ENCODE measurements at places on chromosomes 5 and 9.

DNA sequence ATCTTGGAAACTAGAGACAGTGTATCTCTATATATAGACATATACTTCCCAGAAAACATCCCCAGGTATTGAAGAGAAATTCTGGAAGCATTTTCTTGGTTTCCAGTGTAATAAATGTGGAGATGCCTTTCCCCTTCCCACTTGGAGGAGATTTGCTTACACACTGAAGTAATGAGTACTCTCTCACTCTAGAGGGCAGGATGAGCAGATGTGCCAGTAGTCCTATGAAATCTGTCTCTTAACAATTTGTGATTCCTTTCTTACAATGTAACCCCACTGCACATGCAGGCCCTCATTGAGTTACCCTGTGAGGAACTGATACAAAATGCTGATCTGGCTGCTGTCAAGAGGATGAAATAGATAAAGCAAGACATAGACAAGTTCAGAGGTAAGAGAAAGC is 567.2 kb downstream of the SLCO4C1 start:
- no peak for DNase-seq

GRCh38 chr5:55665065-55665464 is 47.1 kb downstream of the SLC38A9 start:
- no peak for DNase-seq

- DNase-seq = no peak
These were observed 692 bp downstream of the C1QTNF3 start for GRCh38 chr5:34042321-34042720.

DNA sequence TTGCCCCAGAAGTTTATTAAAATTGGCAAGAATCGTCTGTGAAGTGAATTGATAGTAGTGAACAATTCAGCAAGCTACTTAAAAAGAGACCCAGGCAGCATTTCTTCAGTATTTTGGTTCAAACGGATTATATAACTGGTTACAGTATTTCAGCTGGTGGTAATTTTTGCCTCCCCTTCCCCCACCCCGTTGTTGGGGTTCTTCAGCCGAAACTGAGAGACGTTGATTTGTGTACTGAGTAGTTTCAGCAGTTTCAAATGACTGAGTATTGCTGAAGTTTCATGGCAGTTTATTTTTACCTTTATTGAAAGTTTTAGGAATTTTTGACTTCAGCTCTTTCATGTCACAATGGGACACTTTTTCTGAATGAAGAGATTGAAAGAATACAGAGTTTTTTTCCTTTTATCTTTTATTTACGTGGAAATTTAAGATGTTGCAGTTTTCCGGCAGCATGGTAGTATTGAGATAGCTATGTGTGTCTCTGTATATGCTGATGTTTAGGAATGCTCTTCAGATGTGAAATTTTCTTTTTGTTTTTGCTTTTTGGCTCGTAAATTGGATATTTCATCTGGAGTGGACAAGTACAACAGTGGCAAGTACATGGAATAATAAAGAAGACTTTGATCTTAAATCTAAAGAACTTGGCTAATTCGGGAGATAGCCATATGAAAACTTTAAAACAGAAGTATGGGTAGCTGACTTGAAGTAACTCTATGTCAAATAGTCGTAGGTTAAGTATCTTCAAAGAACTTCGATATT is 1.9 kb downstream of the GPBP1 start:
- DNase-seq = no peak

GRCh38 chr5:74596927-74597326 is 43.6 kb downstream of the ENC1 start:
- DNase-seq = peak; percentile 25

- DNase-seq = no peak
These were observed 38.1 kb upstream of the VLDLR start for GRCh38 chr9:2583308-2584013.

DNA sequence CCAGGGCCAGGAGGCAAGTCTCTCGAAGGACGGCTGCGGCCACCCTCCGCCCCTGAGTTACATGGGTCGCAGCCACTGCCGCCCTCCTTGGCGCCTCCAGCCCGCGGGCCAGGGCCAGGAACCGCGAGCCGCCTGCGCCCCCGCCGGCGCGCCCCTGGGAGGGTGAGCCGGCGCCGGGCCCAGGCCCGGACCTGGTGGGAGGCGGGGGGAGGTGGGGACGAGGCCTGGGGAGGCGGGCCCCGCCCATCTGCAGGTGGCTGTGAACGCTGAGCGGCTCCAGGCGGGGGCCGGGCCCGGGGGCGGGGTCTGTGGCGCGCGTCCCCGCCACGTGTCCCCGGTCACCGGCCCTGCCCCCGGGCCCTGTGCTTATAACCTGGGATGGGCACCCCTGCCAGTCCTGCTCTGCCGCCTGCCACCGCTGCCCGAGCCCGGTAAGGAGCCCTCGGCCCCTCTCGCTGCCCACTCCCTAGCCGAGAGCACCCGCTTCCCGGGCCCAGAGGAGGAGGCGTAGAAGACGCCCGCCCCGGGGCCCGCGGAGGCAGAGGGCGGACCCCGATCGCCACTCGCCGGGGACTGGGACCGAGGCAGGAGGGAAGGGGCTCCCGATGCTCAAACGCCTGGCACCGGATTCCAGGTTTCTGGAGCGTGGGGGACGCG is at the start of gene ASS1:
Gene ASS1, plus strand, starts transcription at position 397 of the 657 bp plus-strand sequence. CDS start 7,268 bp downstream, outside the sequence.
- peak; percentile 82 for DNase-seq

DNA sequence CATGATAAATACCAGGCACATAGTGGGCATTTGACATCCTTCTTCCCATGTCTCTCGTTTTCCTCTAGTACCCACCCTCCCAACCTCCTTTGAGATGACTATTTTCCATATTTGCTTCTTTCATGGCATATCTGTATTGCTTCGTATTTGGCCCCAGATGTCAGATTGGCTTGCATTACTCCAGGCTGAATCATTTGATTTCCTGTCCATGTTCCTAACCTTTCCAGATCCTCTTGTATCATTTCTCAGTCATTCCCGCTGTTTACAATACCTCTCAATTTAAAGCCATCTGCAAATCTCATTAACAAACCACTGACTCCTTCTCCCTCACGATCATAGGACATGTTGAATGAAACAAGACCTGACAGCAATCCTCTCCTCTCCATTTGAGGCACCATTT is 19.9 kb downstream of the MTX3 start:
- no peak for DNase-seq

DNA sequence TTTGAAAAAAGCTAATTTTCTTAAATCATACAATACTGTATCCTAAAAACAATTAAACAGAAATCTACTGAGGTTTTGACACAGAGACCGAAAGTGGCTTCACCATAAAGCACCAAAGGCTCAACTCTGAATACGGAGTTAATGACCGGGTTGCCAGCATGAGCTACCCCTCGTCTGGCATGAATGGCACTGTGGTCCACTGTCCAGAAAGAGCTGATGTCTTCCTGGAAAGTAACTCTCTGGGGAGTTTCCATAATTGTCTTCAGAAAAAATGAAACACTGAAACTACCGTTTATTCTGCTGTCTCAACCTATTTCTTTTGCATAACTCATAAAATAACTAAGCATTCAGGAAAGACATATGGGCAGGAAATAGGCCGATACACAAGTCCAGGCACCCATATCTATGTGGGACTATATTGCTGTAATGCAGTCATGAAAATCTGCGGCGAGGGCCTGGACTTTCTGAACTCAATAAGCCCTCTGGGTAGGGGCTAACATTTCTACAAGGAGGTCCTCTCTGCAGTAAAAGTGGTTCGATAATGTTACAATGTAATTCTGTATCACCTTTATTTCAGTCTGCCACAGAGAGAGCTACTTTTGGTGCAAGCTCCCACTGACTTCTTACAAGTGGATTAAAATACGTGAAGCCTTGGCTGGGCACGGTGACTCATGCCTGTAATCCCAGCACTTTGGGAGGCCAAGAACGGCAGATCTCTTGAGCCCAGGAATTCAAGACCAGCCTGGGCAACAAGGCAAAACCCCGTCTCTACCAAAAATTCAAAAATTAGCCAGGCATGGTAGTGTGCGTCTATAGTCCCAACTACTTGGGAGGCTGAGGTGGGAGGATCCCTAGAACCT is 52.4 kb downstream of the ANKH start:
- DNase-seq = no peak

DNA sequence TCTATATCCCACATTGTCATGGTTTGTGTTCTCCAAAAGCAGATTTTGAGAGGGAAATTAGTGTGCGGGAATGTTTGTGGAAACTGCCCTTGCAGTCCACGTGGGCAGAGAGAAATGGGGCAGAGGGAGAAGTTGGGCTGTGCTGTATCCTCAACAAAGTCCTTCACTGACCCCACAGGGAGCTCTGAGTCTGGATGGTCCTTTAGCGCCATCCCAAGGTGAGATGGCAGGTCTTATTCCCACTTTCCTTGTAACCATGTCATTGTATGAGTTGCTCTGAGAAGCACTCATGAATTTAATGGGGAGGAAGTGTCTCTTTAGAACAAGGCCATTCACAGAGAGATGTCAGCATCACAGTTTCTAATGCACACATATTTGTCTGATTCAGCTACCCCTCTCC is 127.1 kb downstream of the ANKRD18B start:
- peak; percentile 49 for DNase-seq

GRCh38 chr5:149886692-149887470 is 57.7 kb downstream of the PDE6A start:
- no peak for DNase-seq

- DNase-seq = peak; percentile 13
These were observed 537 bp downstream of the MEIKIN start for GRCh38 chr5:131944702-131945550.

DNA sequence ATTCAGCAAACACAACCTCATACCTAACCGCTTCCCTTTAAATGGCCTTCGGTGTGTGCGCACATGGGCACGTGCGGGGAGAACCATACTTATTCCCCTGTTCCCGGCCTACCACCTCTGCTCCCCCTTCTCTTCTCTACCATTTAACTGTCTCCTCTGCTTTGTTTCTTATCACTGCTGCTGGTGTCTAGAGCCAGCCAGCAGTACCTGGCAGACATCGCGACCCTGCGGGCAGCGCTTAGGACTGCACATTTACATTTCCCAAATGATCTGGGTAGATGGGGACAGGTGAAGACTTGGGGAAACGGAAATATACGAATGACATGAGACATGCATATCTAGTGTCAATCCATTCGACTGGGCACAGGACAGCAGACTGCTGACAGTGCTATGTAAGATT is 56.6 kb downstream of the PSMB7 start:
- DNase-seq = no peak

- no peak for DNase-seq
These were observed 12.5 kb upstream of the LPAR1 start for GRCh38 chr9:111050819-111051218.

DNA sequence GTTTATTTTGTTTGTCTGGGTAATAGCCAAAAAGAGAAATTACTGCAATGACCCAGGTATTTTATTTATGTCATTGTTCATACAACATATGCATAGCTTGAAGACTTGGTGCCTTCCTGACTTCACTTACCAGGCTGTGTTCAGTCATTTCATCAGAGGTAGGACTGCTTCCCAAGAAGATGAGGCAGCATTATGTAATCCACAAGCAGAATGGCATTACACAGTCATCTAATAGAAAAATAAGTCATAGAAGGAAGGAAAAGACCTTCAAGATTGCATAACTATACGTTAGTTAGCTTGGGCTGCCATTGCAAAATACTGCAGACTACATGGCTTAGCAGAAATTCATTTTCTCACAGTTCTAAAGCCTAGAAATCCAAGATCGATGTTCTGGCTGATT is 167.5 kb downstream of the NMUR2 start:
- DNase-seq = no peak

DNA sequence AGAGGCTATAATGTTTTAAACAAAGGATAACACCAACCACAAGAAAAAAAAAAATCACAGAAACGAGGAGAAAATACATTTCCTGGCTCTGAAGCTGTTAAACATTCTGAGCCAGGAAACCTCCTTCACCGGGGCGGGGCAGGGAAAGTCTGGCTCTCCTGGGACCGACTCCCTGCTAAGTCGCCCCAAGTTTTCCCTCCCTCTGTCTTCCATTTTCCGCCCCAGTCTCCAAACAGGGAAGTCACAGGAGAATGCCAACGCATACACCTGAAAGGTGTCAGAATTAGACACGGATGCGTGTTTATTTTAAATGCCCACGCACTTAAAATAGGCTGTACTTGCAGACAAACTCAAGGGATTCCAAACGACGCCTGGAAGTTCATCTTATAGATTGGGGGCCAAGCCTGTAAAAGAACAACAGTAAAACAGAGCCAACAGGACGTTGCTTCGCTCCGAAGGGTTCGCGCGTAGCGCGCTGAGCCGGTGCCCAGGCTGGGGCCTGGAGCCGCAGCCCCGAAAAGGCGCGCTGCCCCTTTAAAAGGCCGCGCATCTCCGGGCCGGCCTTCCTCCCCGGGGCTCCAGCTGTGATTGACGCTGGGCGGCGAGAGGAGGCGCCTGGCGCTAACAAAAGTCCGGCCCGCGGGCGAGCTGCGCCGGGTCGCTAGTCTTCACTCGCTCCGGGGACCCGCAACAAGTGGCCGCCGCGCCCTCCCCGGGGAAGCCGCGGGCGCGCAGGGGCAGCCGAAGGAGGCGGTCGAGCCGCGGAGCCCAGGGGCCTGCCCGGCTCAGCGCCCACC is at the start of gene FBXL7:
Gene FBXL7, plus strand, starts transcription at position 653 of the 797 bp plus-strand sequence.
- DNase-seq = peak; percentile 83

DNA sequence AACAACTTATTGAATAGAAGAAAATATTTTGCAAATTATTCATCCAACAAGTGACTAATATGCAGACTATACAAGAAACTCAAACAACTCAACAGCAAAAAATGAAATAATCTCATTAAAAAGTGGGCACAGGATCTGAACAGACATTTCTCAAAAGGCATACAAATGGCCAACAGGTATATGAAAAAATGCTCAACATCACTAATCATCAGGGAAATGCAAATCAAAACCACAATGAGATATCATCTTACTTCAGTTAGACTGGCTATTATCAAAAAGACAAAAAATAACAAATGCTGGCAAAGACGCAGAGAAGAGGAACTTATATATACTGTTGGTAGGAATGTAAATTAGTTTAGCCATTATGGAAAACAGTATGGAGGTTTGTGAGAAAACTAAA is 1.8 kb upstream of the AMACR start:
- no peak for DNase-seq

GRCh38 chr5:37838152-37838932 is 1.5 kb downstream of the GDNF start:
- DNase-seq = peak; percentile 66

- peak; percentile 82 for DNase-seq
These were observed at the start of gene LCN10 for GRCh38 chr9:136742591-136743391. Gene LCN10 (minus strand): TSS chr9:136742940. CDS start chr9:136742903, 37 bp downstream.

DNA sequence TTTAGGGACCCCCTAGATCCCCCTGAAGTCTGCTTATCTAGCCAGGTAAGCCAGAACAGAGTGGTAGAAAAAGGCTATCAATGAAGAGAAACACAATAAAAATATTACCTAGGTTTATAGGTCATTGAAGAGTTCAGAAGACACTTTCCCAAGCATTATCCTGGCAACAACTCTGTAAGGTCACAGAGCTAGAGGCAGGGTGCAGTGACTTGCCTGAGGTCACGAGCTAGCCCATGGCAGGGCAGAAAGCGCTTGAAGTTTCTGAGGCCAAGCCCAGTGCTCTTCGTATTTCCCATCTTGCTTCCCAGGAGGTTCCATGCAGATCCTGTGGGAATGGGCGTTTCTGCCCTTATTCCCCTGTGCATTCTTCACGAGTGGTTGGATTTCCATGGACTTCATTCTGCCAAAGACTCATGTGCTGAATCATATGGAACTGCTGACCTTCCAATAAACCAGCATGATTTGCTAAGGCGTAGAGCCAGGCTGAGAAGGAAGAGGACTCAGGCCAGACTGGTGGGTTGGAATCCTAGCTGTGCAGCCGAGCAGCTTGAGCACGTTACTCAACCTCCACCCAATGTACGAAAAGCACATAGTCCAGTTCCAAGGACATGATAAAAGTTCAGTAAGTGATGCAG is 22.1 kb downstream of the TRMO start:
- no peak for DNase-seq

- DNase-seq = no peak
These were observed 118.3 kb upstream of the KLF9 start for GRCh38 chr9:70532716-70533115.

GRCh38 chr5:118722122-118723020 is 266.0 kb downstream of the DTWD2 start:
- no peak for DNase-seq

GRCh38 chr5:167638816-167639215 is 652.6 kb upstream of the WWC1 start:
- DNase-seq = no peak
